ENCODE measurements at places on chromosomes 12 and 14.

- no peak for DNase-seq
These were observed 1.4 kb downstream of the PRKD1 start for GRCh38 chr14:29926228-29926627.

DNA sequence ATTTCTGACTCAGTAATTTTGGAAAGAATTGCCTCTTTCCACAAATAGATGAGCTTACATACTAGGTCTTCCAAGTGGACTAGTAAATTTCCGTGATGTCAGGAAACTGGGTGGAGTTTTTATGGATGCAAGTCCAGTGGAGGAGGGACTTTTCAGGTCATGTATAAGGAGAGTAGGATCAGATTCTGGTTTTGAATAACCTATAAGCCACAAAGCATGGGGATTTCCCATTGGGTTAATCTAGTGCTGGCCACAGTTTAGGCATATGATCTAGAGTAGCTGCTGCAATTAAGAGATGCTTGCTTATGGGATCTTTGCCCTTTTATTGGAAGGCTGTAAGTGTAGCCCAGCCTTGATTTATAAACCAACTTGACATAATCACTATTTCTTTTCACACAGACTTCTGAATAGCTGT, 33.8 kb downstream of the STK38L start:
- DNase-seq = no peak

GRCh38 chr12:130644146-130644545, 72.0 kb downstream of the RIMBP2 start:
- no peak for DNase-seq

- no peak for DNase-seq
These were observed 34.9 kb downstream of the PALS1 start for GRCh38 chr14:67276131-67276530.

DNA sequence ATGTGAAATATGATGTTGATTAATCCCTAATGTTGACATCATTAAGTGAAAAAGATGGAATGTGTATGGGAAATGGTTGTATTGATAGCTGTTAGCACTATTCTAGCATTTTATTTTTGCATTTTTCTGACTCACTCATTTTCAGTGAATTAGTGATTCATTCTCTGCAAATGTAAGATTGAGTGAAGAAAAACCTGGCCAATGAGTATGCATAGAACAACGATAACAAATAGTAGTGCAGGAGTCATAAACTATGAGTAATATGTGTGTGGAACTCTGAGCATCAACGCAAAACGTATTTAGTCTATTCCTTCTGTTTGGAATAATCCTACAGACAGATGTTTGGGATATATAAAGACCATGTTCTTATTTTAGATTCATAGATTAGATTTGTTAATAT, 76.3 kb upstream of the RTL1 start:
- no peak for DNase-seq

GRCh38 chr14:69658664-69659261, 47.4 kb downstream of the SUSD6 start:
- DNase-seq = no peak

- no peak for DNase-seq
These were observed 161.3 kb upstream of the PTPRQ start for GRCh38 chr12:80282761-80283160.

- DNase-seq = no peak
These were observed 29.2 kb upstream of the LHX5 start for GRCh38 chr12:113500782-113501311.

GRCh38 chr12:93571365-93571924, 1.0 kb upstream of the SOCS2 start:
- DNase-seq = peak; percentile 33

DNA sequence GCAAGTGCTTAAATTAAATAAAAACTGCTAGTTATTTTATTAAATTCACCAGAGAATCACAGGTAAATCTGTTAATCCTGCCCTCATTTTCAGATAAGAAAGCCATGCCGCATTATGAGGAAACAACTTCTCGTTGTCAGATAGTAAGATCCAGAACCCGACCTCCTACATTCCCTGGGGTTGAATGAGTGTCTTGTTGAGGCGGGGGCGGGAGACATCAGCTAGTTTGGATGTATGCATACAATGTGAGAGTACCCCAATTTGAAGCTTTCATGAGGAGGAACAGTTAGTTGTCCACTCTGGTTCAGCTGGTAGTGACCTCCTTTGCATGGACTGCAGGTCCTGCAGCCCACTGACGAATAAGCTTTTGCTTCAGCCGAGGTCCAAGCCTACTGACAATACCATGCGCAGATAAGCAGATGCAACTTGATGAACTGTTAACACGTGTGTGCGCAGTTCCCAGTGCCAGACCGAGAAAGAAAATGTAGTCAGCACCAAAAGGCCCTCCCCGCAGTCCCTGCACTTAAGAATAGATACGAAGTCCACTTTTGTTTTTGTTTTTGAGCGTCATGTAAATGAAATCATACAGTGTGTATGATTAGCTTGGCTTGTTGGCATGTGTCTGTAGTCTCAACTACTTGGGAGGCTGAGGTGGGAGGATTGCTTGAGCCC, 34.9 kb downstream of the EVL start:
- no peak for DNase-seq

DNA sequence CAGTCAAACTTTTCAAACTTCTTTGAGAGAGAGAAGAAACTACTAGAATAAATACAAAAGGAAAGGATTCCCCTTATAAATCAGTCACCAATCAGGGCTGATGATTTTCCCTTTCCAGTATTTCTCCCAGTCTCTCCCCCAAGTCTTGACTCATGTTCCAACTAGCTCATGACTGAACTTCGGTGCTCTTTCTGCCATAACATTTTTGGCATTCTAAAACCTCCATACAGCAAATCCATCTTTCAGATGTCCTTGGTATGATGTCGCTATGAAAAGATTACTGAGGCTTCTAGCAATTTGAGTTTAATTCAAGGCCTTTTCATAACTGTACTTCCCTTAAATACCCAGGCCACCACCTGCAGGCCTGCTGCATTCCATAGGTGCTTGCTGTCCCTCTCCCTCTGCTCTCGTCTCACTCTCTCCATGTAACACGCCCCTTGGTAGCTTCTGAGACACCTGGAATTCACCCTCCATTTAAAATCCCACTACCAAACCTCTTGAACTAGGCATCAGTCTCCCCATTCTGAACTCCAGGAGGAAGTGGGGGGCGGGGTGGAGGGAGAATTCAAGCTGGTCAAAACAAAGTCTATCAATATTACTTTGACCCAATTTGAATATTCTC, 2.4 kb downstream of the PRKD1 start:
- DNase-seq = no peak

- DNase-seq = no peak
These were observed 201.7 kb upstream of the PLXNC1 start for GRCh38 chr12:93946542-93947150.

DNA sequence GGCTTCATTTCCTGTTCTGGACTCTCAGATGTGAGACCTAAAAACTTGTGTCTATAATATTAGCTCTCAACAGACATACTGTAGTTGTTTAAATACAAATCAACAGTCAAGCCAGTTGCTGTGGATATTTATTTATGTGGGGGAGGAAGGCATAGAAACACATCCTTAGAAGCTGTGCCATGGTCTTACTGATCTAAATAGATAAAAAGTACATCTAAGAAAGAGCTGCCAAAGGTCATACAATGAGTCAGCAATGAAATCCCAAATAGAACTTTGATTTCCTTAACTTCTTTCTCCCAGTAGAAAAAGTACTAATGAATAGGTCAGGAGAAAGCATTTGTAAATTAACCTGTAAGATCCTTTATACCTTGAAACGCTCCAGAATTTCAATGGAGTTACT, 185.1 kb downstream of the AKAP6 start:
- no peak for DNase-seq

DNA sequence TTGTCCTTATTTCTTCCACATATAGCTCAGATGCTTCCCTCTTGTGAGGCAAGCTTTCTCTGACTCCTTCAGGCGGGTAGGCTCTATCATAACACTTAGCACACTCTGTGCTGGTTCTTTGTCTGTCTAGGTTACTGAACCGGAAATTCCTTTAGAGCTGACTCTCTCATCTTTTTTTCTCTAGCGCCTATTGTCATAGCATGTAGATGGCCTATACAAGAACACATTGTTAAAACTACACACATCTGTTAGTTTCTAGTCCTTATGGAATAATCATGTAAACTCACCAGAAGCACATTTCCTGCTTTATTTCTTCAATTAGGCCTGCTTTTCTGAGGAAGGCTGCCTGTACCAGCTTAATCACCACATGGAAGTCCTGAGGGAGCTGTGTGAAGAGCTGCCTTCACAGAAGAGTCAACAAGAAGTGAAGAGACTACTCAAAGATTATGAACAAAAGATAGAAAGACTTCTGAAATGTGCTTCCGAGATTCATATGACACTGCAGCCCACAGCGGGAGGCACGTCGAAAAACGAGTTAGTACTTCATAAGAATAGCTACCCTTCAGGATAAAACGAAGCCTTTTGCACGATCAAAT, 143.9 kb downstream of the SYNE2 start:
- no peak for DNase-seq

DNA sequence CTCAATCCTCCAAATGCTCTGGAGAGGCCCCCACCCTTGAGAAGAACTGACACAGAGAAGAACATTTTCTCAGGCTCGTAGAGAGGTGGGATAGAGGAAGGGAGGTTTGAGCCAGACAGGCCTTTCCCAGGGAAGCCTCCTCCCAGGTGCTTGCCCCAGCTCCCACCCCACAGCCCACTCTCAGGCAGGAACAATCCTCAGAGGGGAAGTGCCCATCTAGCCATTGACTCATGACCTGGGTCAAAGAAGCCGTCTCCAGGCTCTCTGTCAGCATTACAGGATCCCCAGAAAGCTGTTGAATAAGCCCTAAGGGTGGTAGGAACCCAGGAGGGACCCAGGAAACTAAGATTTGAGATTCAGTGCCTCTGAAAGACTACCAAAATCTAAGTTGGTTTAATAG, 3.8 kb downstream of the AQP6 start:
- no peak for DNase-seq

- no peak for DNase-seq
These were observed 69.6 kb downstream of the ITPK1 start for GRCh38 chr14:93045965-93046704.

GRCh38 chr12:47139000-47139681, 59.4 kb upstream of the AMIGO2 start:
- DNase-seq = no peak

GRCh38 chr14:77077040-77077439, 21.0 kb upstream of the CIPC start:
- DNase-seq = no peak

DNA sequence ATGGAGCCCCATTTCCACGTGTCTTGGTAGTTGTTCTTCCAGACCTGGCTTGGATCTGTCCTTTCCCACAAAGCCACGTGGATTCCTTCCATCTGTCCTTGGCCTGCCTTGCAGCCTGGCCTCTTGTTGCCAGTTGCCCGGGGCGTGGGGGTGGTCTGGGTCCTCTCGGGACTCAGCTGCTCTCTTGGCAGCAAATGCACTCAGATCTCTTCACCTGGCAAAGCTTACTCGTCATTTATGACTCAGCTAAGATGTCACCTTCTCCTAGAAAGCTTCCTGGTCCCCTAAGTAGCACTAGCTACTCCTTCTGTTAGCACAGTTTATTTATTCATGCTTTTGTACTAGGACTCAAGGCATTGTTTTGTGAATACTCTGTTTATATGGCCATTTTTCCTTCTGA, 13.6 kb downstream of the PLEKHG3 start:
- no peak for DNase-seq

- DNase-seq = no peak
These were observed 59.4 kb upstream of the TUNAR start for GRCh38 chr14:95817271-95817670.

DNA sequence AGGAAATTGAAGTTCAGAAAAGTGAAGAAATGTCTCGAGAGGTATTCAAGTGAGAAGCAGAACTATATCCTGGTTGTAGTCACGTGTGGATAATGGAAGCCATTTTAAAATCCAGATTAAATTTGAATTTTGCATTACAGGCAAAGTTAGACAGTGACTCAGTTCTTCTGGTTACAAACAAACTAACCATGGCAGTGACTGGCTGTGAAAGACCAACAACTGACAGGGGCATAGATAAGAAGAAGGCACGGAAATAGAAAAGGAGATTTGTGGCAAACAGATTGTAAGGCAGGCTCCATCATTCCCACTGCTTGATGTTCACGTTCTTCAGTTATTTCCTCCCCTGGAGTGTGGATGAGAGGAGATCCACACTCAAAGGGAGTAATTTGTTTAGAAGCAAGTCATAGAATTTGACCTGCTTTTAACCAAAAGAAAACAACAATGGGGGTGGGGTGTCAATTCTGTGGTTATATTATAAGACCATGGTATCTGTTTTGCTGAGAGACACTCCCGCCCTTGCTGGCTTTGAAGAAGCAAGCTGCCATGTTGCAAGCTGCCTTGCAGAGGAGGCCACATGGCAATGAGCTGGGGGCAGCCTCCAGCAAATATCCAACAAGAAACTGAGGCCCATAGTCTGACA, 795.3 kb downstream of the VRK1 start:
- DNase-seq = no peak

DNA sequence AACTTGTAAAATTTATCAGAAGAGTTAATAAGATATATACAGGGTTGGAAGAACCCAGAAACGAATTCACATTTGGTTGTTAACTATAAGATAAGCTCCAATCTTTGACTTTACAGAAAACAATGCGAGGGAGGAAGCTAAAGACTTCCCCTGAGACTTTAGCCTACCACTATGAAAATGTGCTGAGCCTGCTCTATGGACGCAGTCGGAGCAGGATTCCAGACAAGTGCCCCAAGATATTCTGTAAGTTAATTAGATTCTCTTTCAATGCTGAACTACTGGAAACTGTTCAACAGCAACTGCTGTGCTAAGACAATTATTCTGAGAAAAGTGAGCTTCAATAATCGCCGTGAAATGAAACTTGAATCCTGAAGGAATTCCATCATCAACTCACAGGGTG, 8.3 kb upstream of the LRRC10 start:
- no peak for DNase-seq

- no peak for DNase-seq
These were observed 270.3 kb upstream of the AMIGO2 start for GRCh38 chr12:47350062-47350408.

- no peak for DNase-seq
These were observed 555.2 kb downstream of the DIO2 start for GRCh38 chr14:79656056-79656455.

GRCh38 chr14:74085047-74085637, 386 bp downstream of the LIN52 start:
- DNase-seq = peak; percentile 8

GRCh38 chr12:2288001-2288400, 235.2 kb downstream of the CACNA1C start:
- no peak for DNase-seq

DNA sequence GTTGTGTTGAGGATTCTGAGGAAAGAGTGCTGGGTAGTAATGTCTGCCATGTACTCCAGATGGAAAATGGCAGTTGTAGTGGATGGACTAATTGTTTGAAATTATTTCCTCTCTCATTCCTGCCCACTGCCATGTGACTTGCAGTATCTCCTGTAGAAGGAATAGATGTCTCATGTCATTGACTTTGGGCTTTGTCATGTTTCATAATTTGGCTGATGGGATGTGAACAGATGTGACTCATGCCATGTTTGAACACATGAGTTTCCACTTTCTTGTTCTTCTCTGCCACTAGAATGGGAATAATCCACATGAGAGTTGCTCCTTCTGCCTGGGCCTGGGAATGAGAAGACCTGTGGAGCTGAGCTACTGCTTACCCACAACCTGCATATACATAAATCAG, 2.4 kb upstream of the CALCOCO1 start:
- no peak for DNase-seq

All from T-cell (primary cell).